ENCODE measurements at places on chromosomes 2 and 18.

DNA sequence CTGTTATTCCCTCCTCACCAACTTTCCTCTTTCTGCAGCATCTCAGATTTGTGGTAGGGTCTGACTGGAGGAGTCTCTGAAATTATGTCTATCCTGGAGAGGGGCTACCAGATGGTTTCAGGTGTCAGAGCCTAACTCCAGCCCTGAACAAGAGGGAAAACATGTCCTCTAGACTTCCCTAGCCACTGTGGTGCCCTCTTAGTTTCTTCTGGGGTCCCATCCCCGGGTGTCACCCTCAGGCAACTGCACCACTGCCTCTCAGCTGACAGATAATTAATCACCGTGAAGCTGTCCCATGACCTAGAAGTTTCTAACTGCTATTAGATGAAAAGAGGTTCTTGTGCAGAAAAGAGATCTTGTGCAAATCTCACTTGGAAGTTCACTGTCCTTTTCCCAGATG lies 95.1 kb upstream of the CELF4 start:
- no peak for DNase-seq

- no peak for DNase-seq
Observed at GRCh38 chr18:37019157-37019827, 190.4 kb downstream of the KIAA1328 start.

DNA sequence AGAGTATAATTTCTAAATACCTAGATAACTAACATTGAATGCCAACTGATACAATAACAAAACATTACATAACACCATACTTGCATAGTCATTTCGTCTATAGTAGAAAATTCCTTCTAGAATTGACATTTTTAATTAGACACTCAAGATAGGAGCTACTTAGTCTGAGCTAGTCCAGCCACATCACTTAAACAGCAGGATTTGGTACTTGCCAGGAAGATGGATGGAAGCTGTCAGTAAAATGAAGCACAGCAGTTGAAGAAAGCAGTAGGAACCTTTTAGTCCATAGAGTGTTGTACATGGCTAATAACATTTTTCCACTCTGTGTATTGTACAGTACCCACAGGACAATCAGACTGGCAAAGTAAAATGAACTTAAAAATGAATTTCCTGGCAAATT lies 372.0 kb downstream of the GALNT13 start:
- no peak for DNase-seq

- DNase-seq, result no peak
Observed at GRCh38 chr2:160614391-160614790, 120.8 kb upstream of the RBMS1 start.

DNA sequence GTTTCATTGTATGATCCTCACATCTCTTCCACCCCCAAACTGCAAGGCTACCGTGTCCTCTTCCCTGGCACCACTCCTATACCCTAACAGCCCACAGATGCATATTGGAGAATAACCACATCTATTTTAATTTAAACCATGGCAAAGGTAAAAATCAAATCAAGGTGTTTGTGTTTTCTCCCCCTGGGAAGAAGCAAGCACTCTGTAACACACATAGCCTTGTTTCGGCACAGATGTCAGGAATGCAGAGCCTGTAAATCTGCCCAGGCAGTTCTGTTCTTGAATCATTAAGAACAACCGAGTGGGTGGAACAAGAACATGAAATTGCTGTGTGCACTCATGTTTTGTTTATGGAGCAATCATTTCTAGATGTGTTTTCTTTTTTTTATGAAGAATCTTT lies 6.8 kb upstream of the COX7A2L start:
- DNase-seq, result no peak

GRCh38 chr18:12308386-12309100 lies 502 bp downstream of the TUBB6 start:
- DNase-seq, result peak; percentile 52

Measured in activated CD4-positive, alpha-beta T cell treated with anti-CD3 and anti-CD28 coated beads, Interleukin-2, amount 50 U/mL, for 48 hours (primary cell).